ENCODE measurements at places on chromosomes 13 and 19.

DNA sequence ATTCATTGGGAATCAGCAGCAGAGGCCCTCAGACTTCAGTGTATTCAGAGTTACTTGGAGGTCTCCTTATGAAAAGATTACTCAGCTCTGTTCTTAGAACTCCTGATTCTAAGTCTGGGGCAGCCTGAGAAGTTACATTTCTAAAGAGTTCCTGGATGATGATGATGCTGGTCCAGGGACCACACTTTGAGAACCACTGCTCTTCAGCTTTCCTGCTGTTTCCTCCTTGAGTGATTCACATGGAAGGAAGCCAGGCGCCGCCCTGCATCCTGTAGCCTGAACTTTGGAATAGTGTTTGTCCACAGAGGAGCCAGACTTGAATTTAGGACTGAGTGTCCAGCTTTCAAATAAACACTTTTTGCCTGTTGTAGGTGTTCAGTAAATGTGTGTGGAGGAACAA lies 2.9 kb downstream of the CEBPG start:
- peak; percentile 87 for DNase-seq
- no peaks in the 10 kb centered on the region for H3K27me3 ChIP-seq
- H3K27ac ChIP-seq: no peak overlapping the region
- peaks cover 8% of the 10 kb centered on the region for H3K4me1 ChIP-seq

- peaks cover 5% of the 10 kb centered on the region for H3K36me3 ChIP-seq
- H3K4me3 ChIP-seq: no peak overlapping the region
- H3K27me3 ChIP-seq: no peaks in the 10 kb centered on the region
- H3K4me1 ChIP-seq: peaks cover 5% of the 10 kb centered on the region
Measured at GRCh38 chr13:73062468-73062867, 3.7 kb downstream of the KLF5 start.

DNA sequence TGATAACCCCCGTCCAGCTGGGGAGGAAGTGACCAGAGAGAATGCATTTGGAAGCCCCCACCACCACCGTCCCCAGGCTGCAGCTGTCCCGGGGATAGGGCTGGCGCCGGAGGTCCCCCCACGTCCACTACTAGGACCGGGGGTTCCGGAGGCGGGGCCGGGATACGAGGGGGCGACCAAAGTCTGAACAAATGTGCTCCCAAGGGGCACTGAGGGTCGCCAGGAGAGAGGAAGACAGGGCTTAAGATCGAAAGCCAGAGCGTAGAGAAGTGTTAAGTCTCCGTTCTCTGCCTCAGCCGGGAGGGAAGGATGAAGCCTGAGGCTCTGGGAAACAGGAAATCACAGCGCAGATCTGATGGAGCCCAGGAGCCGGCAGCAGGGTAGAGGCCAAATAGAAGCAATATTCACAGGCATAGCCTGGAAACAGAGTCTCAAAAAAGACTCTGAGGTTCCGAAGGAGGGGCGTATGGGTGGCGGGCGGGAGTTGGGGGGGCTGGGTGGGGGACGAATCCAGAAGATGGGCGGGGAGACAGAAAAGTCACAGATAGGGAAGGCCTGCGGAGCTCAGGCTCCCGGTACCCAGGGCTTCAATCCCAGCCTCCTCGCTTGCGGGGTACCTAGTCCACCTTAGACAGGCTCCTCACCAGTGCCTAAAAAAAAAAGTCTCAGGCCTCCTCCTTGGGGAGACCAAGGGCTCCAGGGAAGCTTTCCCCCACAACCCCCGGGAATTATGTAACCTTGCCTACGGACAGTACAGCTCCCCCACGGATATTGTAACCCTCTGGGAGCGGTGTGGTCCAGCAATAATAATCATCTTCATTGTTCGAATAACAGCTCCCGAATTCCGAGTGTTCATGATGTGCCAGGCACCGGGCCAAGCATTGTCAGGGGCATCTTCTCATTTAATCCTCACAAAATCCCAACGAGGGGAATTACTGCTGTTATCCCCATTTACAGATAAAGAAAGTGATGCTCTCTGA lies 1.1 kb upstream of the ERF start:
- H3K4me3 ChIP-seq: peak overlapping the region; percentile 47
- H3K4me1 ChIP-seq: peaks cover 12% of the 10 kb centered on the region
- H3K27me3 ChIP-seq: no peaks in the 10 kb centered on the region
- DNase-seq: peak; percentile 46

- no peaks in the 10 kb centered on the region for H3K27me3 ChIP-seq
- no peak overlapping the region for H3K27ac ChIP-seq
- peak; percentile 54 for DNase-seq
- no peak overlapping the region for H3K4me3 ChIP-seq
- H3K36me3 ChIP-seq: peaks cover 21% of the 10 kb centered on the region
- H3K4me1 ChIP-seq: peaks cover 1% of the 10 kb centered on the region
Measured at GRCh38 chr19:32453736-32454135, 48.2 kb downstream of the DPY19L3 start.
